ENCODE measurements at places on chromosomes 16 and 17. TPM values are rescaled to one million over a fixed set of nuclear protein-coding genes. Genes with fewer than 3 reads are reported as not detected.

Gene TBX6
- total RNA-seq: 0.22 TPM

Gene NPW
- total RNA-seq: 2.9 TPM

Gene TPSAB1
- total RNA-seq: not detected

Gene TMEM114
- total RNA-seq: not detected

Gene SULT1A4
- total RNA-seq: 1.9 TPM

Gene AANAT
- 0.19 TPM for total RNA-seq

Gene CCL5
- total RNA-seq: 71.3 TPM

Gene RNF222
- not detected for total RNA-seq

Gene MTHFSD
- total RNA-seq: 16.5 TPM

Gene POLR2A
- 151 TPM for total RNA-seq

Gene IL34
- total RNA-seq: 0.38 TPM

Gene CDH5
- total RNA-seq: not detected

Gene DYNC1LI2
- 133 TPM for total RNA-seq

Gene CEP295NL
- 1.3 TPM for total RNA-seq

Gene FAM117A
- total RNA-seq: 5.4 TPM

Gene CIBAR2
- not detected for total RNA-seq

Gene RNF157
- total RNA-seq: 1.4 TPM

Gene KLHL11
- 12.3 TPM for total RNA-seq

Gene TOP2A
- 7.3 TPM for total RNA-seq

Gene TUBG2
- total RNA-seq: 16.6 TPM

Gene PRSS53
- 3.4 TPM for total RNA-seq

Gene GJD3
- total RNA-seq: 0.43 TPM

Gene TMIGD1
- not detected for total RNA-seq
